ENCODE measurements at places on chromosomes 6 and 20.

- DNase-seq: no peak
These were observed 3.6 kb downstream of the TBCC start for GRCh38 chr6:42742116-42742894.

DNA sequence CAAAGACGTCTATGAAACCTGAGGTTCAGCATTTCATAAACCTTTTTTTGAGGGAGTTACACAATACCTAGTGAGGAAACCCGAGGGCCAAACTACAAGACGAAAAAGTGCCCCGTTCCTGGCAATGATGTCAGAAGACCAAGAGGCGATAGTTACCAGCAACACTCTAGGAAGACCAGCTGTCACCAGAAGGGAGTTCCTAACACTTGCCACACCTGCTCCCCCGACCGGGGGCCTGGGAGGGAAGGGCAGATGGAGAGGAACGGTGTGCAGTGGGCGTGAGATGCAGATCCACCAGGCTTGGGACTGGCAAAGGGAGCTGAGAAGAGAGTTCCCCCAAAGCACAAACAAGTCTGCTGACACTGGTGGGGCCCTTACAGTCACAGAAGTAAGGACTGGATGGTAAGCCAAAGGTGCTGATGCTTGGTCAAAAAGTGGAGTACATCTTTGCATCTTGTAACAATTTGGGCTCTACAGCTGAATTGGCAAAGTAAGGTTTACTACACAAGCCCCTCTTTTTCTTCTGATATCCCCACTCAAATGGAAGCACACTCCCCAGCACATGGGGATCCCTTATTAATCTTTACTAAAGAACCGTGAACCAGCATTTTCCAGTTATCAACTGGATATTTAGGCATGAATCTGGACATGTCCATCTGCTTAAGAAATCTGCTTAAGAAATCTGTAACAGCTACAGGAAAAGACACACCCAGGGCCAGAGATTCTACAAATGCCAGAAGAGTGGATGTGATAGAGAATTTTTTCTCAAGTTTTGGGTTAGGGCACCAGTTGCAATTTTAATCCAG lies 38.5 kb downstream of the PANK2 start:
- no peak for DNase-seq

DNA sequence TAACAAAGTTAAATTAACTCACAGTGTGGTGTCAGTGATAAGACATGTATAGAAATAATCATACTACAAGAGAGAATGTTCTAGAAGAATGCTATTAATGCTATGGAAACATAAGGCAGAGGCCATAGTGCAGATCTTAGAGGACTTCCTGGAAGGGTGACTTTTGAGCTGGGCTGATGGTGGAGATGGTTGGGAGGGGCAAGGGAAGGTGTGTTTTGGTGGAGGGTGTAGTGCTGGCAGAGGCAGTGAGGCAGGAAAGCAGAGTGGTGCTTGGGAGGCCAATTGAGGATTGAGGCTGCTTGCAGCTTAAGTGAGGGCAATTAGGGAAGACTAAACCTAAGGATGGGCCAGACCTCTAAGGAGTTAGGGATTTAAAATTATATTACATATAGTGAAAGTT lies 58.5 kb upstream of the FNDC1 start:
- no peak for DNase-seq

DNA sequence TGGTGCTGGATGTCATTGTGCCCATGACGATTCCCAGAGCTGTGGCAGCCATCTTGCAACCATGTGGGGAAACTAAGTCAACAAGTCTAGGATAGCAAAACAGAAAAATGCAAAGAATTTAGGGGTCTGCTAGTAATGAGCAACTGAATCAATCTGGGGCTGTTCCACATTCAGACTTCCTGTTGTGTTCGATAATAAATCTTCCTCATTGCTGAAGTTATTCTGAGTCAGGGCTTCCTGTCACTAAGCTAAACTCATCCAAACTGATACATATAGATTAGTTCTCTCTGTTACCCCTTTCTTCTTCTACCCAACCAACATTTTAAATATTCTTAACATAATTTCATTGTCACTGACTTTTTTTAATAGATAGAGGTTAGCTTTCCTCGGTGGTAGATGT lies 205.9 kb downstream of the HACE1 start:
- no peak for DNase-seq

GRCh38 chr6:50249493-50249892 lies 199.8 kb upstream of the DEFB112 start:
- no peak for DNase-seq

- no peak for DNase-seq
These were observed 209.7 kb downstream of the ZNF217 start for GRCh38 chr20:53383916-53384315.

DNA sequence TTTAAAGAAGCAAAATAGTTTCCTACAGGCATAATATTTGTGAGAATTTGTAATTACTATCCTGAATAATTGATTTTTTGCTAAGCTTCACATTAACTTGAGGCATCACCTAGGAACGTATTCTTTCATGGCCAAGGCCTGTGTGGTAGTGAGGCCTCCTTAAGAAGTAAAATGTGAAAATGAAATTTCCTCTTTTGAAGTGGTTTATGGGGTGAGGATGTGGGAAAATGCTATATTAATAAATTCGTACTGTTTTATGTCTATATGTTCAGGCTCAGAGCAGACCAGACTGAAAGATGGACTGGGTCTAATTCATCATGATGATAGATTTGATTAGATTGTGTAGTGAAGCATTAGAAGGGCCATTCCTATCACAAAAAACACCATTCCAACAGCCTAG lies 33.1 kb downstream of the MYLIP start:
- no peak for DNase-seq

Data from stimulated activated naive CD4-positive, alpha-beta T cell treated with Interleukin-2 at 50 U/mL for 16 hours (primary cell).